ENCODE measurements at places on chromosomes 13 and 19. TPM values are rescaled to one million over a fixed set of nuclear protein-coding genes. Genes with fewer than 3 reads are reported as not detected.

The ZNF229 gene
- 3.0 TPM for total RNA-seq

The PODNL1 gene
- total RNA-seq = 0.62 TPM

The CD33 gene
- total RNA-seq = 0.15 TPM

The OR7C1 gene
- not detected for total RNA-seq

The SHC2 gene
- total RNA-seq = 0.60 TPM

The IRF3 gene
- 117 TPM for total RNA-seq

The PRKCG gene
- total RNA-seq = 6.9 TPM

The ZNF285 gene
- 2.1 TPM for total RNA-seq

The VRK3 gene
- total RNA-seq = 36.1 TPM

The MYBPC2 gene
- total RNA-seq = not detected

The NKG7 gene
- not detected for total RNA-seq

The SIGLEC8 gene
- not detected for total RNA-seq

The KLK3 gene
- not detected for total RNA-seq

The UBE2L5 gene
- not detected for total RNA-seq

The STARD13 gene
- total RNA-seq = 5.3 TPM

The IL4I1 gene
- 0.35 TPM for total RNA-seq

The TUBA3C gene
- not detected for total RNA-seq

The HCN2 gene
- 38.3 TPM for total RNA-seq

The ADGRE2 gene
- total RNA-seq = 0.55 TPM

The ZNF14 gene
- total RNA-seq = 1.8 TPM

The KPNA3 gene
- total RNA-seq = 30.8 TPM

The AMER2 gene
- total RNA-seq = not detected

The ZNF320 gene
- not detected for total RNA-seq

The FBXL3 gene
- 15.3 TPM for total RNA-seq

The OR7D2 gene
- not detected for total RNA-seq

The CNFN gene
- 49.3 TPM for total RNA-seq

The PLPP2 gene
- total RNA-seq = 76.6 TPM

The LSM4 gene
- total RNA-seq = 248 TPM

The PLA2G4C gene
- 8.5 TPM for total RNA-seq

The ZNF726 gene
- total RNA-seq = 0.61 TPM

The IZUMO4 gene
- total RNA-seq = 0.51 TPM

The ARID3A gene
- total RNA-seq = 5.3 TPM

The SYNGR4 gene
- 4.6 TPM for total RNA-seq

The ZNF578 gene
- not detected for total RNA-seq

The ANKRD24 gene
- total RNA-seq = 0.23 TPM

The LAIR1 gene
- total RNA-seq = not detected

The SYT3 gene
- total RNA-seq = 0.46 TPM

The ZNF846 gene
- 1.1 TPM for total RNA-seq

The SBK2 gene
- total RNA-seq = 1.4 TPM

The C2CD4C gene
- 0.51 TPM for total RNA-seq

The SWSAP1 gene
- 1.9 TPM for total RNA-seq

The POU4F1 gene
- total RNA-seq = 0.67 TPM

The ZNF30 gene
- 6.4 TPM for total RNA-seq

The APC2 gene
- total RNA-seq = 2.7 TPM

Measured in A549 treated with Mapracorat at 1 μM for 4 hours (cell line).